ENCODE measurements at places on chromosomes 13 and 19.

DNA sequence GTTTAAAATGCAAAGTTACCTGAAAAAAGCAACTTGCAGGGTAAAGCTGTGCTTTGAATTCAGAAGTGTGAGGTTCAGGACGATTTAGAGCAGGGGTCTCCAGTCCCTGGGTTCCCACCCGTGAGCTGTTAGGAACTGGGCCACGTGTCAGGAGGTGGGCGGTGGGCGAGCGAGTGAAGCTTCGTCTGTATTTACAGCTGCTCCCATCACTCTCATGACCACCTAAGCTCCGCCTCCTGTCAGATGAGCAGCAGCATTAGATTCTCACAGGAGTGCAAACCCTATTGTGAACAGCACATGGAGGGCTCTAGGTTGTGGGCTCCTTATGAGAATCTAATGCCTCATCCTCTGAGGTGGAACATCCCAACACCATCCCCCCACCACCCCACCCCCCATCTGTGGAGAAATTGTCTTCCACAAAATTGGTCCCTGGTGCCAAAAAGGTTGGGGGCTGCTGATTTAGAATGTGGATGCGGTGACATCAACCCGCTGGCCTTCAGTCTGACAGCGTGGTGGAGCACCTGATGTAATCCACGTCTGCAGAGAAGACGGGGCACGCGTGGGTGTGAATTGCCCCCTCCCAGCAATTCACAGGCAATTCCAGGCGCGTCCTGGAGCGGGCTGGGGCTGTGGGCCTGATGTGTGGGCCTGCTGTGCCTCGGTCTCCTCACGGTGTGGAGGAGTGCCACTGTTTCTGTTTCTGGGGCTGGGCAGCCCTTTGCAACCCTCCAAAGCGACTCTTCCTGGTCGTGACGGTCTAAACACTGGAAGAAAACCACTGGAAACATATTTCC is 214.0 kb upstream of the SOX1 start:
- DNase-seq = no peak

GRCh38 chr13:49693877-49694276 is 2.6 kb upstream of the EBPL start:
- DNase-seq = no peak

GRCh38 chr13:76481738-76482137 is 404.5 kb downstream of the KCTD12 start:
- DNase-seq = no peak

- no peak for DNase-seq
Observed at GRCh38 chr19:42311657-42312056, 1.5 kb upstream of the TMEM145 start.

DNA sequence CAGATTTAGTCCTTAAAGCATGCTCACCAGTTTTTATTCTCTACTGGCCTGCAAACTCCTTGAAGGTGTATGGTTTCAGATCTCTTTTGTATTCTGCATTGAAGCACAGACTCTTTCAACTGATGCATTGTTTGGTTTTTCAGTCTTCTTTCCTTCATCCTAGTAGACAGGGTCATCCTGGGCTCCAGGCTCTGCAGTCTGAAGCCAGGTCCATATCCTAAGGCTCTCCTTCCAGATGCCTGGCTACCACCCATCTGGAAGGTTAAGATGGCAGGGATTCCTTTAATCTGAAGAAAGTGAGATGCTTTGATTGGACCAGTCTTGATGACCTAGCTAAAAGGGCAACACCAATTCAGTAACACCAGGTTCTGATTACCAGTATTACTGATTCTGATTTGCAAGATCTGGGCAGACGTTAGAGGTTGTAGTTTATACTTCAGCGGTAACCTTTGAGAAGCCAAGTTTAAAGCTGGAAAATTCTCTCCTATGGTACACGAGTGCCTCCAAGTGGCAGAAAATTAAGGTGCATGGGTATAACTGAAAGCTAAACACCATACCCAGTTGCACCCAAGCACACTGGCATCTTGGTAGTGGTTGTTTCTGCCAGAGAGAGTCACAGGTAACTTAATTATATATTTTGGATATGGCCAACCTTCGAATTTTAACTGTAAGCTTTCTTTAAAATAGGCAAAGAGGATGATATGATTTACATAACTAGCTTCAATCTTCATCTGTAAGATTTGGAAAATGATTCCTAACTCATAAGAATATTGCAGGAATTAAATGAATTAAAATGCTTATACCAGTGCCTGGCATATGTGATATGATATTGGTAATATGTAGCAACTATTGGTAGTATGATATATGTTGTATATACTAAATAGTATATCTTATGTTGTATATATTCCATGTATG is 1651.9 kb upstream of the MIR17HG start:
- peak; percentile 35 for DNase-seq

- no peak for DNase-seq
Observed at GRCh38 chr19:50516964-50517703, 3.4 kb upstream of the ASPDH start.

DNA sequence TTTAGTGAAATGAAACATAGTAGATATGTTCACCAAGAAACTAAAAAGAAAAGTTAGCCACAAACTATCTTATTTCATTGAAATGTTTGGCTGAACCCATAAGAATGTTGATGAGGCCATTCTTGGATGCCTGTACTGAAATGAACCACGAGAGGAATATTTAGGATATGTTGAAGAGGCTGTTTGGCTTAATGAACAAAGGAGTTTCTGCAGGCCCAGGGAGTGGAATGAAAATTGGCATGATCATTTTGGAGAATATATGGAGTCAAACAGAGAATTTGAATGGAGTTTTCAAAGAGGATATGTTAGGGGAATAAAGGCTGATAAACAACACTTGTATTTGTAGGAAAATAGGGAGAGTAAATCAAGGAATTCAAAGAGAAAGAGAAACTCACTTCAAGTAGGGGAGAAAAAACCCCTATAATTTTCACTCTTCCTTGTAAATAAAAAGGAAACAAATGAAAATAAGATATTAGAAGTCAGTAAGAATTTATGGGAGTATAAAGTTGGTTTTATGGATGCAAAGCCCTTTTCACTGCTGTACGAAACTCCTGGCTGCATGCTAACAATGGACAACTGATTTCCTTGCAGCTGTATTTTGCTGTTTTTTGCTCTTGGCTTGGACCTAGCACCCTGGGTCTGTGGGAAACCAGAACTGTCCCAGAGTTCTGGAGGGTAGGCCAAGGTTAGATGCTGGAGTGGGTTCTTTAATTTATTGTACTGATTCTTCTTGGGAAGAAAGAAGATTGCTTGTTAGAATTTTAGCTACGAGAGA is 36.5 kb downstream of the KL start:
- no peak for DNase-seq

- no peak for DNase-seq
Observed at GRCh38 chr13:30731361-30732045, 3.8 kb upstream of the ALOX5AP start.

- DNase-seq = no peak
Observed at GRCh38 chr19:3026768-3027167, 2.3 kb downstream of the TLE2 start.

All from suppressor macrophage (primary cell).